ENCODE measurements at places on chromosomes 12 and 14.

- no peaks in the 10 kb centered on the region for H3K27me3 ChIP-seq
- H3K36me3 ChIP-seq = peaks cover 3% of the 10 kb centered on the region
- H3K4me3 ChIP-seq = no peak overlapping the region
- DNase-seq = no peak
- H3K4me1 ChIP-seq = peaks cover 15% of the 10 kb centered on the region
Measured at GRCh38 chr14:71230897-71231296, 323.6 kb downstream of the PCNX1 start.

DNA sequence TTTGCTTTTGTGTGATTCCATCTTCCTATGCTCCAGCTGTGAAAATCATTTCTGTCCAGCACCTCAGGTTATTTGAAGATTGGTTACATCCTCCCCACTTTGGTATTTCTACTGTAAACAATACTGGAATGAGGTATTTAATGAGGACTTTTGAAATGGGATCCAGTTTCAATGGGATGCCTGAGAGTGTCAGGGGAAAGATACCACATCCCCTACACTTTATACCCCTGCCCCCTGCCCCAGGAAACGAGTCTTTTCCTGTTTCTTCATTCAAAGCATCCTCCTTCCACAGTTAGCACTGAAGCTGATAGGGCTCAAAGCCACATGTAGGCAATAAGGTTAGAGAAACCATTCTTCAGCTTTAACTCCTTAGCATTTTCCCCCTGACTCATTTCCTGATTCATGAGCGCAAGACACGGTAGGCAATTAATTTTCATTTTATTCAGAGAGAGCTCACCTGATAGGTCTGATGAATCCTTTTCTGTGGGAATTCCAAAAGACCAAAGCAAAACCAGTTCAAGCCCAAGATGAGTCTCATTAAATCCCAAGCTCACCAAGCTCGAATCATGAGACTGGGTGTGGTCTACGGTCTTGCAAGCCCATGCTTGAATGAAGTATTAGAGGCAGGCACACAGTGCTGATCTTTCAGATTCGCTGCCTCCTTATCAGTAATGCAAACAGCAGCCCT is 143.6 kb upstream of the CRY1 start:
- no peak for DNase-seq
- H3K4me3 ChIP-seq = no peak overlapping the region
- peaks cover 3% of the 10 kb centered on the region for H3K4me1 ChIP-seq
- H3K27me3 ChIP-seq = peaks cover 28% of the 10 kb centered on the region
- H3K27ac ChIP-seq = no peak overlapping the region

GRCh38 chr12:30878024-30878423 is 48.5 kb upstream of the TSPAN11 start:
- no peak for DNase-seq
- no peak overlapping the region for H3K27ac ChIP-seq
- H3K36me3 ChIP-seq = no peaks in the 10 kb centered on the region
- H3K27me3 ChIP-seq = peaks cover 15% of the 10 kb centered on the region
- H3K4me1 ChIP-seq = peaks cover 16% of the 10 kb centered on the region

GRCh38 chr12:50508970-50509663 is 4.3 kb downstream of the DIP2B start:
- no peaks in the 10 kb centered on the region for H3K36me3 ChIP-seq
- DNase-seq = no peak
- peaks cover 34% of the 10 kb centered on the region for H3K4me1 ChIP-seq
- H3K27me3 ChIP-seq = no peaks in the 10 kb centered on the region
- no peak overlapping the region for H3K4me3 ChIP-seq
- peak overlapping the region; percentile 43 for H3K27ac ChIP-seq

DNA sequence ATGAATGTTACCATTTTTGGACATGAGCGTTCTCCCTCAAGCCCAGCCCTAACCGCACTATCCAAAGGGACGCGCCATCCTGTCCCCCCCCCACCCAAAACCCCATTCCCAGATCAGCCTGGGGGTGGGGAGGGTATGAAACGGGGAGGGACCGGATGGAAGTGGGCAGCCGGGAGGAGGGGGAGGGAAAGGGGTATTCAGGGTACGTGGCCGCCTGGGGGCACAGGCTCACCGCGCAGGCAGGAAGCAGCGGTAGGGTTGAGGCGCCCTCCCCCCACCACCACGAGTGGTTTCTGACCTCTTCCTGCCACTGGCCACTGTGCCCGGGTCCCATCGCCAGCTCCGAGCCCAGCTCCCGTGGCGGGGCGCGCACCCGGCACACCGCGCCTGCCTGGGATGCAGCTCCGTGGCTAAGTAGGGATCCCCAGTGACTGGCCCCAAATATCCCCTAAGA is 1.4 kb downstream of the ACTN1 start:
- H3K27me3 ChIP-seq = peaks cover 7% of the 10 kb centered on the region
- peak overlapping the region; percentile 85 for H3K4me3 ChIP-seq
- H3K36me3 ChIP-seq = peaks cover 4% of the 10 kb centered on the region
- peaks cover 31% of the 10 kb centered on the region for H3K4me1 ChIP-seq
- DNase-seq = peak; percentile 23
- H3K27ac ChIP-seq = peak overlapping the region; percentile 89

- no peak overlapping the region for H3K27ac ChIP-seq
- DNase-seq = no peak
- H3K4me3 ChIP-seq = no peak overlapping the region
- H3K27me3 ChIP-seq = no peaks in the 10 kb centered on the region
- no peaks in the 10 kb centered on the region for H3K36me3 ChIP-seq
Measured at GRCh38 chr12:17928708-17929366, 161.2 kb downstream of the RERGL start.

DNA sequence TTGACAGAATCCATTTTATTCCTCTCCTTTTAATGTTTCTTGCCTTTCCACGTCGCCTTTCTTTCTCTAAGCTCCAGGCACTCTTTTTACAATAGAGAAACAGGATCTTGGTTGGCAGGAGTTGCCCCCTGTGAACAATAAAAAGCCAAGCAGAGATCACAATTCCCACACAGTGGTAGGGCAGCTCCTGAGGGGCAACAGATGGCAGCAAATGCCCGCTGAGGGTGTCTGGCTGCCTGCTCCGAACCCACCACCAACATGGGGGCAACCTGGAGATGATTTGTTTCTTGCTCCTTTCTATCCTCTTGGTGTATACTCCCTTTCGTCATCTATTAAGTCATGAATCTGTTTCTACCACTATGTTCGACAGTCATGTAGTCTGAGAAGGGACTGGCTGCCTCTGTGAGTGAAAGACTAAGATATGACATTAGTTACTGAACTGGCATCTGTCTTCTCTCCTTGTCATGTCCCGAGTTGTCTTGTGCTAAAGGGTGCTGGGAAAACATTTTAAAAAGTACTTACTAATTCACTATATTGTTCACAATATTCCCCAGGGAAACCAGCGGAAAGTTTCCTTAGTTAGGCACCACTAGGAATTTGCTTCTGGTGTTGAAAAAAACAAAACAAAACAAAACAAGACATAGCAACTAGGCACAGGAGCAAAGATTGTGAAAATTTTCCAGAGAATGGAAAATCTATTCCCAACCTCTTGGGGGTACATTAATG is 170.1 kb downstream of the STXBP6 start:
- no peak overlapping the region for H3K27ac ChIP-seq
- no peak overlapping the region for H3K4me3 ChIP-seq
- DNase-seq = no peak
- no peaks in the 10 kb centered on the region for H3K36me3 ChIP-seq
- H3K27me3 ChIP-seq = no peaks in the 10 kb centered on the region
